Progenitor cell of endocrine pancreas (in vitro differentiated cells): ENCODE measurements at places on chromosomes 3 and 15. TPM values are rescaled to one million over a fixed set of nuclear protein-coding genes. Genes with fewer than 3 reads are reported as not detected.

Gene MBNL1
- 29.4 and 38.1 TPM in 2 replicates for total RNA-seq

Gene HCLS1
- total RNA-seq: 0.46 and 0.73 TPM in 2 replicates

Gene ST6GAL1
- total RNA-seq: 74.0 and 80.7 TPM in 2 replicates

Gene TMEM44
- total RNA-seq: 40.1 and 44.7 TPM in 2 replicates

Gene COL6A6
- 0.12 and 0.13 TPM in 2 replicates for total RNA-seq

DNA sequence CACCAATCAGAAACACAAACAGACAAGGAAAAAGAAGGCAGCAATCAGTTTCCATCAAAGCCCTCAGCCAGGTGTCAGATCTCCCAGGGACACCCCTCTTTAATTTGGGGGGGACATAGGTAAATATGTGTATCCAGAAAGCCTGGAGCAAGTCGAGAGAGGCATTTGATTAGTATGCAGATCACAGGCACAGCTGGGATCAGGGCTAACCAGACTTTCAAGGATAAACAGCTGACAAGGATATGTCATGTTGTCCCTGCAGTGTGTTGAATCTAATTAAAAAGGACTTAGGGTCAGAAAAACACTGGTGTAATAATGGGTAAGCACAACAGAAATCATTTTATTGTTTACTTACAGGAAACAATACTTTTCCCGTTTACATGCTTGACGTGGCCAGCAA lies 30.2 kb downstream of the NSMCE3 start:
- no peak for DNase-seq

DNA sequence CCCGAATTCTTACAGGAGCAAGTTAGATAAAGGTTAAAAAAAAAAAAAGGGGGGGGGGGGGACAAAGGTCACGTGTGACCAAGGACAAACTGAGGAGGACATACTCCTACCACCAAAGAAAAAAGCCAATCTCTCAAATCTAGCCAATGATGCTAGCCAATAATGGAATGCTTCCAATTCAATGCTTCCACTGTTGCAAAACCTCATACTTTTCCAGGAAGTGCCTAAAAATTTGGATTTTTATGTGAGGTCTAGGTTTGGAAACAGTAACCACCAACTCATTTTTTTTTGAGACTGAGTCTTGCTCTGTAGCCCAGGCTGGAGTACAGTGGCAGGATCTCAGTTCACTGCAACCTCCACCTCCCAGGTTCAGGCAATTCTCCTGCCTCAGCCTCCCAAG lies 11.4 kb downstream of the MSL2 start:
- DNase-seq: no peak

GRCh38 chr3:193347521-193348501 lies 30.7 kb downstream of the ATP13A5 start:
- DNase-seq: no peak

- no peak for DNase-seq
Measured at GRCh38 chr3:145490088-145491048, 670.6 kb downstream of the PLOD2 start.

- no peak for DNase-seq
Measured at GRCh38 chr3:4606911-4607310, 113.8 kb downstream of the ITPR1 start.

GRCh38 chr15:38531509-38531908 lies 33.1 kb downstream of the RASGRP1 start:
- no peak for DNase-seq

DNA sequence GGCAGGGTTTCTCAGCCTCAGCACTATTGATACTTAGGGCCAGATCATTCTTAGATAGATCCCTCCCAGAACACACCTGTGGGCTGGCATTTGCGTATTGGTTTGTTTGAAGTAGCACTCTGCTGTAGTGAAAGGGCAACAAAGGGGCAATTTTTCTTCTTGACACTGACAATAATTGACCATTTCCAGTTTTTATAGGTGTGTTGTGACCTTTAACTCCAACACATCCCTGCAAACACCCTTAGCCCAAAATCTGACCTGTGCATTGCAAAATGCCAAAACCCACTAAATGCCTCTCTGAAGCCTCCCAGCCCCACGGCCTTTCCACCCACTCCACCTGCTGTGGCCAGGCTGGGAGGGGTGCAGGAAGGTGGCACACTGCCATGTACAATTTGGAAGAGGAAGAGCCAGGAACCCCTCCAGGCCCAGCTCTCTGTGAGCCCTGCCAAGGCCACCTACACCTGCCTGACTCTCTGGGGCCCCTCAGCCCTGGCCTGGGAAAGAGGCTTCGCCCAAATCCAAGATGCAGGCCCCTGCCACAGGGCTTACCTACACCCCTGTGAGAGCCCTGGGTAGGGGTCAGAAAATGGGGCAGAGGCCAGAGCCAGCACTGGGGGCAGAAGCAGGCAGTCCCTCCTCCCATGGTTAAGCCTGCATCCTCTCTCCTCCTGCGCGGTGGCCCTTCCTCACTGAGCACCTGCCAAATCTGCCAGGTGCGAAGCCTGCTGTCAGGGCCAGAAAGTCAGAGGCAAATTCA lies 9.6 kb upstream of the CYP11A1 start:
- DNase-seq: no peak

DNA sequence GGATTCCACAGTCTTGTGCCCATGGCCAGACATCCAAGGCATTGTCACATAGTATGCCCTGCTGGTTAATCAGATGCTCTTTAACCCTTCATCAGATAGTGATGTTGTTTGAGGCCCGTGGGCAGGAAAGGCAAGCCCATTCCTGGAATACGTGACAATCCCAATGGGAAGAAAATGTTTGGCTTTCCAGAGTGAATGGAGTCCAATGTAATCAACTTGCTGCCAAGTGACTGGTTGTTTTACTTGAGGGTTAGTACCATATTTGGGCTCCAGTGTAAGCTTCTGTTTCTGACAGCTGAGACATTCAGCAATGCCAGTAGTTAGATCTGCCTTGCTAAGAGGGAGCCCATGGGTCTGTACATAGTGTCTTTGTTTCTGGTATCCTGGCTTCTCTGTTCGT lies 31.3 kb downstream of the RPL39L start:
- no peak for DNase-seq
